ENCODE measurements at places on chromosomes 5 and 9.
A peak's percentile ranks its signal among the peaks of the same experiment; 100 is the strongest.

- DNase-seq: no peak
These were observed 37.4 kb upstream of the SYNPO start for GRCh38 chr5:150603052-150603451.

DNA sequence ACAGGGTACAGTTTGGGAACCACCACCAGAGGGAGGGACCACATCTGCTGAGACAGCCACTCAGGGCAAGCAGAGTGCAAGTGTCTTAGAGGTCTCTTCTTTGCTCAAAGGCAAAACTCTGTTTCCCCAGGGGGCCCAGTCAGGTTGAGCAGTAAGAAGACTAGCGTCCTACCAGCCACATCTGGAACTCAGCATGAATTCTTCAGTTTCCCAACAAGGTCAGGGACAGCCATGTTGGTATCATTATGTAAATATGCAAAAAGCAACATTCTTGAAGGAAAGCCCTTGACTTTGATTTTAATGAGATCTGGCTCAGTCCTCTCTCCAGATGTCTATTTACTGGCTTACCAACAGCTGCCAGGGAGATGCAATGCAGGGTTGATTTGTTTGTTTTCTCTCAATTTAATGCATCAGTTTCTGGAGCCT lies 46.7 kb downstream of the TGFBI start:
- peak; percentile 23 for DNase-seq

DNA sequence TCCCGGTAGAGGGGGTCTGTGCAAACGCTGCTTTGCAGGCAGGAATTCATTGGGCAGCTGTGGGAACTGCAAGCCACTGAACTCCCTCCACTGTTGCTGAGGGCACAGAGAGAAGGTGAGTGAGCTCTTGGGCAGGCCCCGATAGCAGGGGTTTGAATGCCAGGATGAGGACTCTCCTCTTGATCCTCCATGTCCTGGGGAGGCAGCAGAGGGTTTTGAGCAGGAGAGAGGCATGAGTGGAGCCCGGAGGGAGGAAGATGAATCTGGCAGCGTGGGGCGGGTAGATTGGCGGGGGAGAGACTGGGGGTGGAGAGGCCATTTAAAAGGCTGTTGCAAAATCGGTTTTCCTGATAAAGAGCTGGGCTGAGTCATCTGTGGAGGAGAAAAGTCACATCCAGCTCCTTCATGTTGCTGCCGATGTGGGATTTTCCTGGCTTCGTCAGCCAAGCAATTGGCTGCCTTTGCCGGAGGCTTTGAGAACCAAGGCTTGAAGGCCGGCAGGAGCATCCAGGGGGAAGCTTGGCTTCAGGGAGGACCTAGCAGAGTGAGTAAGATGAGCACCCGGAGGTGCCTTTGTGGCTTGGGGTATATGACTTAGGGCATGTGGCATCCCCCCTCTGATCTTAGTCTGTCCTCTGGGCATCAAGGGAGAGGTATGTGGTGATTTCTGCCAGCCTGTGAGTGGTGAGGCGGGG lies at the start of gene SYNPO:
SYNPO (plus strand) TSS at position 350 of the 695 bp plus-strand sequence. CDS start 7,616 bp downstream, outside the sequence.
- peak; percentile 90 for DNase-seq

DNA sequence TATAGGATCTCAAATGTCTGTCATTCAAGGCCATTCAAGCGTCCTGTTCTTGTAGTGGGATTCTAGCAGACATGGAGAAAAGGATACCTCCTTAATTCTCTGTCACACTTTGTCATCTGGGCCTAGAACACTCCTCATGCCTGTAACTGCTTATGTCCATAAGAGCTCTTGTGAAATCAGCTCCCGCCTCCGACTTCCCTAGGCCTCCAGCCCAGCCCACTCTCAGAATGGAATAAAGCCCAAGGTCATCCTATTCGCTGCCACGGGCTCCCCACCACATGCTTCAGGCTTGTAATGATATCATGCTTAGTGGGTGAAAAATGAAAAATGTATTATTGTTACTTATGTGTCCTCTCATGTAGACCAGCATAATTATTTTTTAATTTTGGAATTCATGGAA lies 632.5 kb downstream of the ISL1 start:
- no peak for DNase-seq

- no peak for DNase-seq
These were observed 757.2 kb downstream of the TLE1 start for GRCh38 chr9:80932181-80932580.

DNA sequence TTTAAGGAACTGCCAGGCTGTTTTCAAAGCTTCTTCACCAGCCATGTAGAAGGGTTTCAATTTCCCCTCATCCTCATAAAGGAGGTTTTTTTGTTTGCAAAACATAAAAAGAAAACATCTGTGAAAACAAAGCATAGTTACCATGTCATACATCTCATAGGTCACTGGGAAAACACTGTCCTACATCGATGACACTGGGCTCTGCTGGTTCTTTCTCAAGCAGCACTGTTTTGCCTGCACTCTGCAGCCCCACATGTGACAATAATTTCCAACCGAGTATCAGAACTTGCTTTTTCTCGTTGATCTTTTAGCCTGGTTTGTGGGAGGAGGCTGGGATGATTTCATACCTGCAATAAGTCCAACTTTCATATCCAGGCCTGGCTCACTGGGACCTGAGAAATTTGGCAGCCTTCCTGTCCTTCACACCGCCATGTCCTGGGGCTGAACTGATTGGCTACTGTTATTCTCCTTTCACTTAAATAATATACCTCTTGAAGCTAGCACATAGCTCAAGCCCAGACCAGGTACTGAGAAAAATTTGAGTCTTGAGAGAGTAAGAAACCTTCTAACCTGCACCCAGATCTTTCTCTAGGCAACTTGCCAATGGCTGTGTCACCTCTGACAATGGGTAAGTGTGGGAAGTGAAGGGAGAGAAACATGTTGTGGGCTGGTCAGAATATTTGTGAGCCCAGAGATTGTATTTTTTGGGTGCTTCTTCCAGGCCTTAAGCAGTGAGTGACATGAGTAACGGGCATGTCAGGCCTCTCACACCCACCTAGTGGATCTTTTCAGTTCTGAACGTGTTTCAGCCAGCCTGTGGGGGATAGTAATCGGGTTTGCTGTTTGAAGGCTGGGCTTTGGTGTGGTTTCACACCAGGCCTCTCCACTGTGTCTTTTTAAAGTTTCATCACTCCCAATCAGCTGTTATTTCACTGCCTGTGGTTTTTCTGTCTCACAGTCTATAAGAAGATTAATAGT lies 502.8 kb downstream of the NTRK2 start:
- DNase-seq: no peak

- no peak for DNase-seq
These were observed 29.7 kb downstream of the PWWP2A start for GRCh38 chr5:160089531-160089930.

- DNase-seq: peak; percentile 21
These were observed 29.8 kb downstream of the TARS1 start for GRCh38 chr5:33470544-33470943.

DNA sequence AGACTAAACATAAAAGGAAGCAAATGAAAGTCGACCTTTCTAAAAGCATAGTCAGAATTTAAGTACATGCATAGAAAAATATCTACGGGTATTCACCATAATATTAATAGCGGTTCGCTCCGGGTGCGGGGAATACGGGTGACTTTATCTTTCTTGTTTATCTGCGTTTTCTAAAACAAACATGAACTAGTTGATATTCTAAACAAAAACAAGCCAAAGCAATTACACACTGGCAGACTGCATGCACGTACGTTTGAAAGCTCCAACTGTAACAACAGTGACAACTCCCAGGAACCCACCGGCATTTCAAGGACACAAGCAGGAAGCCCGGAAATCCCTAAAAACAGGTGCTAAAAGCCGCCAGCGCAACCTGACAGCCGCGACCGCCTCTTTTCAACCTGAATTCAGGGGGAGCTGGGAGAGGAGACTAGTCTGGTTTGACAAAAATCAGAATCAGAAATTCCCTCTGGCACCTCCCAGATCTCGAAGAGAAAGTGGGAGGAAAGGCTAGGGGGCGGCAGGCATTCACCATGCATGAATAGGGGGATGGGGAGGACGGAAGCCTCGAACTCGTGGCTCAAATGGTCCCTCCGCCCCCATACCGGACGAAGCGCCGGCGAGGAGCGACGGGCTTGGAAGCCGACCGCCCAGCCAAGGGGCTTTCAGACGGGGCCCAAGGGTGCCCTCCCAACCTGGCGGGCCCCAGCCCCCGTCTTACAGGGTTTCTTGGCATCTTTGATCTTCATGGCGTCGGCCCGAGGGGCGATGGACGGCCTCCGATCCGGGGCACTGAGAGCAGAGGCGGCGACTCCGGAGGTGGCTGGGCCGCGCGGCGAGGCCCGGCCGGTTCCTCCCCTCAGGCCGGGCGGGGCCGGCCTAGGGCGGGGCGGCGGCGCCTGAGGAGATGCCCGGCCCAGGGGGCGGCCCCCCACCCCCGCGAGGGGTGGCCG lies at the start of gene PANK3:
PANK3 (minus strand) TSS at position 831 of the 950 bp plus-strand sequence; CDS start at position 746, 85 bp downstream.
- peak; percentile 96 for DNase-seq

Data from GM03348 (cell line).